Testis (tissue), 5 donors: ENCODE measurements at places on chromosomes 7 and 10.

- H3K36me3 ChIP-seq, result no peaks in the 10 kb centered on the region
- no peaks in the 10 kb centered on the region for H3K27me3 ChIP-seq
Measured at GRCh38 chr10:63464402-63465292, 1.1 kb downstream of the JMJD1C start.

GRCh38 chr7:115574681-115575291 is 455.8 kb downstream of the TFEC start:
- no peak for DNase-seq
- H3K4me1 ChIP-seq, result no peaks in the 10 kb centered on the region
- H3K27ac ChIP-seq, result no peak overlapping the region
- H3K27me3 ChIP-seq, result no peaks in the 10 kb centered on the region

DNA sequence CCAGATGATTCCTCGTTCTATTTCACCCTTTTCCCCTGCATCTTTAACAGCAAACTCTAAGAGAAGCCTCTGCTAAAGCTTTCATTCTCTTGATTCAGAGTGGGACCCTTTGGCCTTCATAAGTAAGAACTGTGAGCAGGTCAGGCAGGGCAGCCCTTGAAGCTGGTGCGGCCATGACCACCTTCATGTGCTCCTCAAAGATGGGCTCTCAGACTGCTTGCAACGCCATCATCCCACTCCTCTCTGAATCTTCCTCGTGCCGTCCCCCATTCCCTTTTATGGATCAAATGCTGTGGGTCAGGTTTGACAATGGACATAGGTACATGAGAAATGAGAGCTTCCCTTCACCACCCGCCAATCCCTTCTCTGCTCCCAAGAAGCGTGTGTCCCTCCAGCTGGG is 207.4 kb downstream of the TCF7L2 start:
- H3K36me3 ChIP-seq, result no peaks in the 10 kb centered on the region
- H3K4me3 ChIP-seq, result no peak overlapping the region
- no peaks in the 10 kb centered on the region for H3K4me1 ChIP-seq
- H3K27ac ChIP-seq, result no peak overlapping the region
- DNase-seq, result no peak

- no peak for DNase-seq
- H3K36me3 ChIP-seq, result no peaks in the 10 kb centered on the region
- no peaks in the 10 kb centered on the region for H3K27me3 ChIP-seq
- no peak overlapping the region for H3K27ac ChIP-seq
Measured at GRCh38 chr10:126508535-126509040, 120.3 kb upstream of the ADAM12 start.

DNA sequence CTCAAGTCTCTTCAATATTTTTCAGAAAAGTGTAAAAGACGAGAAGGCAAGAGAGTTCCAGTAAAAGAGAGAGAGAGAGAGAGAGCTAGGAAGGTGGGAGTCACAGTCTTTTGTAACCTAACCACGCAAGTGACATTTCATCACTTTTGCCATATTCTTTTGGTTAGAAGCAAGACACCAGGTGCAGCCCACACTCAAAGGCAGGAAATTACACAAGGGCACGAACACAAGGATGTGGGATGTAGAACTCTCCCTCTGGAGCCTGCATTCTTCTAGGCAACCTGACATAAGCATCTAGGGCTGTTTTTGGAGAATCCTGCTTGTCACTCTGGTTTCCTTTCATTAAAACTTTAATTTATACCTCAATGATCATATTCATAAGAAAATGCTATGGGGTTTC is 1213.1 kb downstream of the DNAJB9 start:
- H3K27me3 ChIP-seq, result no peaks in the 10 kb centered on the region
- H3K4me1 ChIP-seq, result no peaks in the 10 kb centered on the region
- H3K4me3 ChIP-seq, result no peak overlapping the region
- no peak for DNase-seq
- no peak overlapping the region for H3K27ac ChIP-seq

DNA sequence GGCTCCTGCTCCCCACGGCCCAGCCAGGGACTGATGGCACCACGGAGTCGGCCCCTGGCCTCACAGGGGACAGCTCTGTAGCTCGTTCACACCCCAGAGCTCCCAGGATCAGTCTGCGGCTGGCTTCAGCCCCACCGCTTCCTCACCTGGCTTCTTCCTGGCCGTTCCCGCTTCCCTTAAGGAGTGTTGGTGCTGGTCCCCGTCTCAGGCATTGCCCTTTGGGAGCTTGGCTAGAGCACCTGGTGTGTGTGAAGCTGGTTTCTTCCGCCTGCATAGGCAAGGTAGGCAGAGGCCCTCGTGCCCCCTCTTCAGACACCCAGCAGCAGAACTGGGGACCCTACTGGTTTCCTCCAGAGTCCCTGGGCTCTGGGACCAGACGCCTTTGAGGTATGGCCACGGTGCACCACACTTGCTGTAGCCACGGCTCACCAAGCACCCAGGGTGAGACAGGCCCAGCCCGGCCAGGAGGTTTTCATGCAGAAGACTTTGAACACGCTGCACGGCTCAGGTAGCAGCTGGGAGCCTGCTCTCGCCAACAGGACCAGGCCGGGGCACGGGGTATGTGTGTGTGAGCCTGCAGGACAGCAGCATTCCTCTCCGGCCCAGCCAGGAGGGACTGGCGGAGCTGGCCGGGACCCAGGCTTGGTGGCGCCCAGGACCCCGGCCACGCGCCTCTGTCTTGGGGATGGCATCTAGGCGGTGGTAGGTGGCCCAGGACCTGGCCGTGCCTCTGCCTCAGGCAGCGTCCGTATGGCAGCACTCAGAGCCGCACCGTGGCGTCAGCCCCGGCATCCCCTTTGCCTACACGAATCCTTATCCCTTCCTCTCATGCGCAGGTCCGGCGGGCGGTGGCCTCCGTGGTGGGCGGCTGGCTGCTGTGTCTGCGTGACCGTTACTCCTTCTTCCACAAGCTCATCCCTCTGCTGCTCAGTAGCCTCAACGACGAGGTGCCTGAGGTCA is 13.2 kb upstream of the PRKAR1B start:
- no peaks in the 10 kb centered on the region for H3K27me3 ChIP-seq
- H3K4me3 ChIP-seq, result no peak overlapping the region
- no peaks in the 10 kb centered on the region for H3K4me1 ChIP-seq
- no peaks in the 10 kb centered on the region for H3K36me3 ChIP-seq
- no peak for DNase-seq

DNA sequence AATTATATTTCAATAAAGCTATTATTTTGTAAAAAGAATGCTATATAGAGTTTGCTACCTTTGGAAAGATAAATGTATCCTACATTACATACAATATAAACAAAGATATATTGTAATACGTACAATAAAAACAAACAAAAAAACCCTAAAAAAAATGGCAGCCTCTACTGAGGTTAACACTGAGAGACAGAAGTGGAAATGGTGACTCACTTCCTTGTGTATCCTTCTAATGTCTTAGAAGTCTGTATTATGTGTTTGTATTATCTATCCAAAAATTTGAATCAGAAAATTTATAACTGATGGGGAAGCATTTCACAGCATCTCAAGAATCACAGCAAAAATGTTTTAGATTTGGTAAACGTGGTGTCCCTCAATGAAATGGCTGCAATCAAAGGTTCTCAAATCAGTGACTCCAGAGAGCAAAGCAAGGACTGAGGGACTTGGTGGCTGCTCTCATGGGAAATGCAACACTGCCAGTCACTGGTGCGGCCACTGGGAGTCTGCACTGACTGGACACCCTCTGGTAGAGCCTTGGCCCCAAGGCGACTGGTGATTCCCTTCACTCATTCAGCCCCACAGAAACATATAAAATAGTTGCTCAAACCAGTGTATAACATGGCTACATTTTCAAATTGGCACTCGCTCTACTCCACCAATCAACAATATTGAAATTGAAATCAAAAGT is 53.8 kb downstream of the PANK1 start:
- no peaks in the 10 kb centered on the region for H3K4me1 ChIP-seq
- H3K4me3 ChIP-seq, result no peak overlapping the region
- no peaks in the 10 kb centered on the region for H3K27me3 ChIP-seq
- peak overlapping the region; percentile 39 for H3K27ac ChIP-seq

DNA sequence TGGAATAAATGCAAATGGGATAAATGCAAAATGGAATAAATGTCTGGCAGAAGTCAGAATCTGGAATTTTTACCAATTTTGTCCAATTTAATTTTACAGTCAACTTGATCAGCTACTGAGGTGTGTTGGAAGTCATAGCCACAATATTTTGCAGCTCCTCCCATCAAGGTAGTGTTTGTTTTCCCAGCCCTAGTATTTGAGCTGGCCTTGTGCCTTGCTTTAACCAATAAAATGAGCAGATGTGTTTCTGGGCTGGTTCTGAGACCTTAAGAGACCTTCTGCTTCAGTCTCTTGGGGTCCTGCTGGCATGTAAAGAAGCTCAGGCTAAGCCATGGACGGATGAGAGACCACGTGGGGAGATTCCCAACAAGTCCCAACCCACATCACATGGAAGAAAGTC is 42.7 kb upstream of the RSBN1L start:
- no peaks in the 10 kb centered on the region for H3K36me3 ChIP-seq
- no peak for DNase-seq
- no peaks in the 10 kb centered on the region for H3K27me3 ChIP-seq
- no peaks in the 10 kb centered on the region for H3K4me1 ChIP-seq

DNA sequence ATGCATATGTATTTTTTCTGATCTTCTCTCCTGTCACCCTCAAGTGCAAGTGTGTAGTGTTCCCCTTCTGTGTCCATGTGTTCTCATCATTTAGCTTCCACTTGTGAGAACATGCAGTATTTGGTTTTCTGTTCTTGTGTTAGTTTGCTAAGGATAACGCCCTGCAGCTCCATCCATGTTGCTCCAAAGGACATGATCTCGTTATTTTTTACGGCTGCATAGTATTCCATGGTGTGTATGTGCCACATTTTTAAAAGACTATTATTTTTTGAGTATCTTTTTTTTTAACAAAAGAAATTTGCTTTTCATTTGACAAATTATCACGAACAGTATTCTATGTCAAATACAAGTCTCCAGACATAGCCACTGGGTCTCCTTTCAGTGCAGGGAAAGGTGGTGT is 110.1 kb upstream of the ZNF746 start:
- no peaks in the 10 kb centered on the region for H3K36me3 ChIP-seq
- H3K27me3 ChIP-seq, result no peaks in the 10 kb centered on the region
- no peak overlapping the region for H3K27ac ChIP-seq
- no peak overlapping the region for H3K4me3 ChIP-seq
- DNase-seq, result no peak
- no peaks in the 10 kb centered on the region for H3K4me1 ChIP-seq

GRCh38 chr7:47351233-47352154 is 230.4 kb downstream of the TNS3 start:
- peaks cover 7% of the 10 kb centered on the region for H3K4me1 ChIP-seq
- H3K27me3 ChIP-seq, result no peaks in the 10 kb centered on the region
- H3K27ac ChIP-seq, result no peak overlapping the region
- H3K4me3 ChIP-seq, result no peak overlapping the region
- no peak for DNase-seq

DNA sequence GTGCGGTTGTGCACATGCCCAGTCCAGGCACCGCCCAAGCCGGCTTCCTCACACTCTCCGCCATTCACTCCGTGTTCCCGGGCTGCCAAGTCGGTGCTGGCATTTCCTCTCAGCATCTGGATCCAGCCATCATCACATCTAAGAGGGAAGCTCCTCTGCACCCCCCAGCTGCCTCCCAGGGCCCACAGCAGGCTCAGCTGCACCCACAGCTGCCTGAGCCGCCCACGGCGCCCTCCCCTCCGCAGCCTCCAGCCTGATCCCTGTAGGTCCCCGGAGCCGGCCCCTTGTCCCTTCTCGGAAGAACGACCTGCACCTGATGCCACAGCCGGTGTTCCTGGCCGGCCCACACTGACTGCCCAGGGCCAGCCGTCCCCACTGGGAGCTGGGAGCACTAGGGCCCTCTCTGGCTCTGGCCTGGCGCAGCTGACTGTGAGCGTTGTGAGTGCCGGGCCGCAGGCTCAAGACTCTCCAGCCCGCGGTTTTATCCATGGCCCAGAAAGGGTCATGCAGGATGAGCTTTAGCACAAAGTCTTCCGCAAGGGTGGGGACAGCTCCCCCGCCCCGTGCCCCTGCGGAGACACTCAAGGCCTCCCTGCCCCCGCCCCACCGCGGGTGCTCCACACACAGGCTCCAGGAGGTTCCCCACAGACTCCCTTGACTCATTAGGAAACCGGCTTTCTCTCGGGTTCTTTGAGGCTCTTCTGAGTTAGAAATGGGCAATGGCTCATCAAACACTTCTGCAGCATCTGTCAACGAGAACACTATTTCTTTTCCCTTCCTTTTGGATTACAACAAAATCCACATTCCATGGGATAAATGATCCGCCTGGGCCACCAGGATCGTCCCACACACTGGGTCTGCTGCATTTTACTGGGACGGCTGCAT is 31.2 kb downstream of the CFAP46 start:
- H3K36me3 ChIP-seq, result no peaks in the 10 kb centered on the region
- H3K4me3 ChIP-seq, result no peak overlapping the region
- no peaks in the 10 kb centered on the region for H3K27me3 ChIP-seq
- peak overlapping the region; percentile 36 for H3K27ac ChIP-seq
- no peaks in the 10 kb centered on the region for H3K4me1 ChIP-seq
- DNase-seq, result no peak

GRCh38 chr10:70756700-70757360 is 28.3 kb downstream of the TBATA start:
- no peak overlapping the region for H3K27ac ChIP-seq
- DNase-seq, result no peak
- H3K36me3 ChIP-seq, result no peaks in the 10 kb centered on the region
- H3K27me3 ChIP-seq, result no peaks in the 10 kb centered on the region
- no peak overlapping the region for H3K4me3 ChIP-seq

GRCh38 chr7:149872419-149873073 is 1.2 kb upstream of the ATP6V0E2 start:
- H3K4me1 ChIP-seq, result peaks cover 4% of the 10 kb centered on the region
- H3K36me3 ChIP-seq, result no peaks in the 10 kb centered on the region
- no peaks in the 10 kb centered on the region for H3K27me3 ChIP-seq
- peak; percentile 89 for DNase-seq

- no peaks in the 10 kb centered on the region for H3K27me3 ChIP-seq
- H3K4me1 ChIP-seq, result no peaks in the 10 kb centered on the region
- H3K36me3 ChIP-seq, result no peaks in the 10 kb centered on the region
- no peak overlapping the region for H3K27ac ChIP-seq
- H3K4me3 ChIP-seq, result no peak overlapping the region
Measured at GRCh38 chr7:1757601-1758000, 87.5 kb downstream of the ELFN1 start.

- no peak overlapping the region for H3K27ac ChIP-seq
- H3K4me1 ChIP-seq, result peaks cover 3% of the 10 kb centered on the region
- DNase-seq, result no peak
- H3K27me3 ChIP-seq, result no peaks in the 10 kb centered on the region
Measured at GRCh38 chr10:63480237-63480636, 14.5 kb upstream of the JMJD1C start.

GRCh38 chr7:115827305-115828045 is 203.1 kb downstream of the TFEC start:
- no peaks in the 10 kb centered on the region for H3K4me1 ChIP-seq
- H3K27ac ChIP-seq, result no peak overlapping the region
- H3K4me3 ChIP-seq, result no peak overlapping the region
- no peaks in the 10 kb centered on the region for H3K27me3 ChIP-seq

DNA sequence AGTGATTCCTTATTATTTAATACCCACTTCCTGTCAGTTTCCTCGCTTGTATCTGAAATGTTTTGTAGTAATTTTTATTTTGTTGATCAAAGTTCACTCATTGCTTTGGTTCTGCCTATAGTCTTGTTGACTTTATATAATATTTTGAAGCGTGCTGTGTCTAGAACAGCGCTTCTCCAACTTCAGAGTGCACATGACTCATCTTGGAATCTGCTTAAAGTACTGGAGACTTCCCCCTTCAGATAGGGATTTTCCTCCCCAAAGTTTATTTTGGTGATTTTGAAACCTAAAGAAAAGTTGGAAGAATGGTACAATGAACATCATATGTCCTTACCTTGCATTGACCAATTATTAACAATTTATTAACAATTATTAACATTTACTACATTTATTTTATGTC is 5.8 kb downstream of the COMTD1 start:
- H3K36me3 ChIP-seq, result no peaks in the 10 kb centered on the region
- H3K4me1 ChIP-seq, result peaks cover 27% of the 10 kb centered on the region
- H3K27ac ChIP-seq, result no peak overlapping the region
- H3K27me3 ChIP-seq, result no peaks in the 10 kb centered on the region
